ENCODE measurements at places on chromosomes 6 and 20.
A peak's percentile ranks its signal among the peaks of the same experiment; 100 is the strongest.

DNA sequence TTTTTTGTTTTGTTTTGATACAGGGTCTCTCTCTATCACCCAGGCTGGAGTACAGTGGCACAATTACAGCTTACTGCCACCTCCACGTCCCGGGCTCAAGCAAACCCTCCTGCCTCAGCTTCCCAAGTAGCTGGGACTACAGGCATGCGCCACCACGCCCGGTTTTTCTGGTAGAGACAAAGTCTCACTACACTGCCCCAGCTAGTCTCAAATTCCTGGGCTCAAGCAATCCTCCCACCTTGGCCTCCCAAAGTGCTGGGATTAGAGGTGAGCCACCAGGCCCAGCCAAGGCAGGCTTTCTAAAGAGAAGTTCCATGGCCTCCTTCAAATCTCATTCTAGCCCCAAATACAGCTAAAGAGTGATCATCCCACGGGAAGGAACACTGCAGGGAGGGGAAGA, 5.2 kb downstream of the MCCD1 start:
- DNase-seq: no peak

- no peak for DNase-seq
These were observed 13.6 kb upstream of the PHACTR2 start for GRCh38 chr6:143664171-143664570.

DNA sequence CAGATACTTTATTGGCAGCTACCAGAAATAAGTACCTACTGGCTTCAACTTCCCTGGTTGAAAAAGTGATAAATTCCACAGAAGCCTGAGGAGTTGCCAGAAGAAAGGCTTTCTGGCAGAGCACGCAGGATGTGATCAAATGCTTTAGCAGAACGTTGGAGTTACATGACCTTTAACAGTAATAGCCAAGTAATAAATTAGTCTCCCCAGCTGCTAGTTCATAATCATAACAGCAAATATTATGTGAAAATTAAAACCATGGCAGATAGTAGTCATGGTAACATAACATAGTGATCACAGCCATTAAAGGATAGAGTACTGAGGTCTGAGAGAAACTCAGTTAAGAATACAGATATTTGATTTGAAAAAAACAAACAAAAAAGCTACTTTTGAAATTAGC, 567.7 kb downstream of the ADGRB3 start:
- no peak for DNase-seq

- DNase-seq: no peak
These were observed 42.9 kb upstream of the SPTLC3 start for GRCh38 chr20:12965870-12966251.

DNA sequence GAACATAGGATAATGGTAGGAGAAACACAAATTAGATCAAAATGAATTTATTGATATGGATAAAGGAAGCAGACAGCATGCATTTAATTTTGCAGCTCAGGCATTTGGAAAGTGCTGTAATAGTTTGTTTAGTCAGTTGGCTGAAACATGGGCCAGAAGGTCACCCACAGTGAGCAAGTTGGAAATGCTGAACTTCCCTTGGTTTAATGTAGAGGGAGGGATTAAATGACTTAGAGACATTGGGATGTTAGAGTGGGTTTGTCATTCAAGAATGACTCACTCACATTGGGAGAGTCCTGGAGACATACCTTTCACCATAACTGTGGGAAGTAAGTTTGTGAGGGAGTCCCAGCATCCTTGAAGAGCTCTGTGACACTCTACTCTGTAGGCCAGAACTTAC, 231.5 kb upstream of the PLCB4 start:
- no peak for DNase-seq

- no peak for DNase-seq
These were observed 491 bp downstream of the GNMT start for GRCh38 chr6:42961020-42961470.

DNA sequence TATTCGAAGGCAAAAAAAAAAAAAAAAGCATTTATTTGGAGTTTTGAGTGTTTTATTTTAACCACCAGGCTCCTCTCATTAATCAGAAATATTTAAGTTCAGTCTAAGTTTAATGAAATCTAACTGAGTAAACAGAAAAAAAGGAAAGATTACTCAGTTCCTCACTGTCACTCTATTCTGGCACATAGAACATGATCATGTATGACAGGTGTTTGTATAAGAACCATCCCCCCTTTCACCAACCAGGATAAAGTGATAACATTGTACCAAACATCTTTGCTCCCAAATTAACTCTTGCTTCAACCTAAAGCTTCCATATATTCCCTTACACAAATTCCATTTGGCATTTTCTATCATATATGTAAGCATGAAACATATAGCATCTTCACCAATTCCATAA, 176.2 kb upstream of the HSF2 start:
- no peak for DNase-seq

- no peak for DNase-seq
These were observed 73.7 kb downstream of the RPP40 start for GRCh38 chr6:4930025-4930691.

DNA sequence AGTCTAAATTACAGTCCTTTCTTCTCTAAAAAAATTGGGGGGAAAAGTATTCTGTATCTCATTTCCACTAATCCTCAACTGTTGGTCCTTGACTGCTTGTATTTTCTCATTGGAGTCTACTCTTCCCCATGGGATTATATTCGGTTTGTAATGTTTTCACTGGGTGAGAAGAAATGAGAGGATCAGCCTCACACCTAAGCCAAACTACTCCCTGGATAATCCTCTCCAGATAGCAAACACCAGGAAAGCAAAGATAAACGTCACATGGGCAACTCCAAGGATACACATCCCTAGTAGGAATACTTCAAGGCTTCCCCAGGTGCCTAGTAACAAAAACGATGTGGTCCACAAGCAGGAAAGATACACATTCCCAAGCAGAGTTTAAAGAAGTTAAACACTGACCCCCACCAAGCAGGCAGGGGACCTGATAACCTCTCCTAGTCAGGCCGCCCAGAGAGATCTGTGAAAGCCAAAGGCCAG, 53.9 kb upstream of the SOX4 start:
- no peak for DNase-seq

GRCh38 chr6:90080876-90081481, 186.7 kb downstream of the GJA10 start:
- peak; percentile 31 for DNase-seq

DNA sequence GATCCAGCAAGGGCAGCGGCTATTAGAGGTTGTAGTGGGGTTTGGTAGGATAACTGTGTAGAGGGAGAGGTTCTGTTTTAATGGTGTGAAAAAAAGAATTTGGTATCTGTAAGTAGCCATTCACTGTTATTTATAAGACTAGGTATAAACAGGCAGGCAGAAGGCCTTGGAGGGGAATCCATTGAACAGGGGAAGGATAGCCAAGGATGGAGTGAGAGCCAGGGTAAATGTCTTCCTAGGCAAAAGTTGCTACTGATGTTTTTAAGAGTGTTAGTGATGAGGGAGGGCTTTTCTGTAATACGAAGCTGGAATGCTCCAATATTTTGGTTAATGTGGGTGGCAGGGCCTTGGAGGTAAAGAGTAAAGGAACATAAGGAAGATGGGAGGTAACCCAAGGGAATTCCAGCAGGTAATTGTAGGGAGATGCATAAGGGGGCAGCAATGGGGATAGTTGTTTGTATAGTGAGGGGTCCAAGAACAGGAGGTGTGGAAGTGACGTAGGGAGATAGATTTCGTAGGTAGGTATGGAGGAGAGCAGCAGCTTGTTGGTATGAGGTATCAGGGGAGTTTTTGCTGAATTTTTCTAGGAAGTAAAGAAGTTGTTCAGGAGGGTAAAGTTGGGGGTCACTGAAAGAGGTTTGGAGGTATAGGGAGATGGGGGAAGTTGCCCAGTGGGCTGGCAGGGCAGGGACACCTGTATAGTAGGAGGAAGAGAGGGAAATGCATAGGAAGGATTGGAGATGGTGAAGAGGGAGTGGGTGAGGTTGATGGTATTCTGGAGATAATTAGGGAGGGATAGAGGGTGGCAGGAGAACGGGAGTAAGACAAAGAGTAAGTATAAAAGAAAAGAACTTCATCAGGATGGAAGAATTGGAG, 752.4 kb upstream of the ADGRB3 start:
- no peak for DNase-seq

GRCh38 chr20:60101891-60102281, 143.7 kb downstream of the CDH26 start:
- no peak for DNase-seq

DNA sequence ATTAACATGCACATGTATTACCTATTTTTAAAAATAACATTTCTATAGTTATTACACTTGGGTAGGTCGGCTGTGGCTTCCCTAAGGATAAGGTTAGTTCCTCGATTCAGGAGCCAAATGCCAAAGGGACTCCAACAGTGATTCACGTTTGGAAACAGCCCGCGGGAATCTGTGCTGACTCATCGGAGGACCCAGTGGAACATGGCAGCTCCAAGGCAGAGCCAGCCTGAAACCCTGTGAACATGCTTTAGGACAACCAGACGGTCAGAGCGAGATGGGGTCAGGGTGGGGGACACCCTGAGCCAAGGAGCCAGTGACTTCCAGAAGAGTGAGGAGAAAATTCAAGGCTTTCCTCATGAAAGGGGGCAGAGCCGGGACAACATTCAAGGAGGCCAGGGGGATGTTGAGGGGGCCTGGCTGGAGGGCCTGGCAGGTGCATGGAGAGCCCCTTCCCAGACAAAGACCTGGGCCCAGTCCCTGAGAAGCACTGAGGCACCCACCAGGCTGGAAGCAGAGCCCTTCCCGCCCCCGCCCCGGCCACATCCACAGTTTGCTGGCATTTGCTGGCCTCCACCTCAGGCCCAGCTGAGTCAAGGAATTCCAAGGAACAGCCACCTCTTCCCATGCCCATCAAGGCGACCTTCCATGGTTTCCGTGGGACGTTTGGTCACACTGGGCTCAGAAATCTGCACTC, 133.2 kb downstream of the SNX5 start:
- DNase-seq: no peak

- DNase-seq: no peak
These were observed 33.2 kb upstream of the PLEKHG1 start for GRCh38 chr6:150566486-150566885.

GRCh38 chr20:43736588-43737158, 9.9 kb upstream of the GTSF1L start:
- no peak for DNase-seq

- DNase-seq: no peak
These were observed 154.6 kb upstream of the HDAC2 start for GRCh38 chr6:114125576-114125975.

DNA sequence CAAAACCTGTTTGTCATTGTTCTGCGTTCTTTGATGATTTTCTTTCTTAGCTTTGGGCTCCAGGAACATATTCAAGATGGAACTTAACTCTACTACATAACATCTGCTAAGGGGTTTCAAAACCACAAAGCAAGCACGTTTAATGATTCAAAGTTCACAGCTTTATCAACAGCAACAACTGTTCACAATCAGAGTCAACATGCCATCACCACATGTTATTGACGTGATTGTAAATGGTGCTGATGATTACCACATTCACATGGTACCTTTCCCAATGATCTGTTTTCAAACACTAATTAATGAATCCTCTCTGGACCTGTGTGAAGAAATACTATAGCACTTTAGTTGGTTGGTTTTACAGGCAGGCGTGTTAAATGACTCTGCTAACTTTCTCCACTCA, 180.6 kb upstream of the CEP162 start:
- DNase-seq: no peak

DNA sequence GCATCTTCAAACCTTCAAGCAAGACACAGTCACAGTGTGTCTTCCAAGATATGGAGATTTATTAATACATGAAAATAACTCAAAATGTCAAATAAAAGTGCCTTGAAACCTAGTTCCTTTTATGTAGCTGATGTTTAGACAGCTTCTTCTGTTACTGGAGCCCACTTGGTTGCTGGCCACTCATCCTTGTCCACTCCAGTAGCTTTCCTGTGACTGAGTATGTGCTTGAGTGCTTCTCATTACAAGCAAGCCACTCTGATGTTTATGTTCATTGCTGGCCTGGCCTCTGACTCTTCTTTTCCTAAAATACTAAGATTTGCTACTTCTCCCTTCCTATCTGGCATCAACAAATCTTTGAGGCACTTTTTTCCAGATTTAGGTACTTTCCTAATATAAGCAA, 545.2 kb upstream of the MAN1A1 start:
- no peak for DNase-seq

DNA sequence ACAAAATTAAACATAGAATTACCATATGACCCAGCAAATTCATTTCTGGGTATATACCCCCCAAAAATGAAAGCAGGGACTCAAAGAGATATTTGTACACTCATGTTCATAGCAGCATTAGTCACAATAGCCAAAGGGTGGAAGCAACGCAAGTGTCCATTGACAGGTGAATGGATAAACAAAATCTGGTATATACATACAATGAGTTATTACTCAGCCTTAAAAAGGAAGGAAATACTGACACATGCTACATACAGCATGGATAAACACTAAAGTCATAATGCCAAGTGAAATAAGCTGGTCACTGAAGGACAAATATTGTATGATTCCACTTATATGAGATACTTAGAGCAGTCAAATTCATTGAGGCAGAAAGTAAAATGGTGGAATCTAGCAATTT, 5.3 kb upstream of the STX11 start:
- no peak for DNase-seq

DNA sequence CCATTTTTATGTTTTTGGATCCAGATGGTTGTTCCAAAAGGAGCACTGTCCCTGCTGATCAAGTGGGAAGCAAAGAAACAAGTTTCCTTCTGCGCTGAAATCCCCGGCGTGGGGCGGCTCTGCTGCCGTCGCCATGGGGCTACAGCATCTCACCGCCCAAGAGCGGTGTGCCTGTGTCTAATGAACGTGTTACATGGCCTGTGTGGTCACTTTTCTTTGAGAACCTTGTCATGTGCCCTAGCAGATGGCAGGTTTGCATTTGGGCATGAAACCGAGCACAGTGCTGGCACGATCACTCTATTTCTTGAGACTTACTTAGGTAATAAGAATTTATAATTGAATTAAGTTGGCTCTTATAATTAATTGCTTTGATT, 51.9 kb downstream of the ZDHHC14 start:
- no peak for DNase-seq

Measured in activated T-helper 1 cell treated with Interleukin-2 at 50 U/mL for 16 hours (primary cell).